ENCODE measurements at places on chromosomes 7 and 10.

DNA sequence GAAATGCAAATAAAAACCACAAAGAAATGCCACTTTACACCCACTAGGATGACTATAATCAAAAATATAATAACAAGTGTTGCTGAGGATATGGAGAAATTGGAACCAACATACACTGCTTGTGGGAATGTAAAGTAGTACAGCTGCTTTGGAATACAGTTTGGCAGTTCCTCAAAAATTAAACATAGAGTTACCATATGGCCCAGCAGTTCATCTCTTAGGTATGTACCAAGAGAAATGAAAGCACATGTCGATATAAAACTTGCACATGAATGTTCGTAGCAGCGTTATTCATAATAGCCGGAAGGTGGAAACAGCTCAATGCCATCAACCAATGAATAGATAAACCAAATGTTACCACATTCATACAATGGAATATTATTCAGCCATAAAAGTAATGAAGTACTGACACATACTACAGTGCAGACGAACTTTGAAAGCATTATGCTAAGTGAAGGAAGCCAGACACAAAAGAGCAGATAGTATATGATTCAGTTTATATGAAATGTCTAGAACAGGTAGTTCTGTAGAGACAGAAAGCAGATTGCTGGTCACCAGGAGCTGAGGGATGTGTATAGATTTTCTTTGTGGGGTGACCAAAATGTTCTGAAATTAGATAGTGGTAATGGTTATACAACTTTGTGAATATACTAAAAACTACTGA is 12.4 kb downstream of the BCAP29 start:
- DNase-seq, result no peak

DNA sequence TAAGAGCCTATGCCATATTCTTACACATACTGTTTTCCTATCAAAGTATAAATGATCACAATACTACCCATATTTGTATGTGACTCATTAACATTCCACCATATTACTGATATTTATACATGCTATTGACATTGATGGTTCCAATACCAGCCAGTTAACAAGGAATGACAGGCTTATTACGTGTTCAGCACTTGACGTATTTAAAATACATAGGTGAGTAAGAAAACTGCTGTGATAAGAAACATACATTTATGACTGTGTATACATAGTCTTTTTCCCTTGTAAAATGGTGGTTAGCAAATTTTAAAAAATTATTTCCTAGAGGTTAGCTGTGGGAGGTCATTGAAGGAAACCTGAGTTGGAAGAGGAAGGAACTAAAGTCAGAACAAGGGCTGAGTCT is 81.1 kb upstream of the NEUROD6 start:
- no peak for DNase-seq

- DNase-seq, result peak; percentile 73
Measured at GRCh38 chr10:130045091-130045652, 65.5 kb downstream of the C10orf143 start.

GRCh38 chr7:127979113-127979727 is 52.0 kb downstream of the LRRC4 start:
- DNase-seq, result no peak

DNA sequence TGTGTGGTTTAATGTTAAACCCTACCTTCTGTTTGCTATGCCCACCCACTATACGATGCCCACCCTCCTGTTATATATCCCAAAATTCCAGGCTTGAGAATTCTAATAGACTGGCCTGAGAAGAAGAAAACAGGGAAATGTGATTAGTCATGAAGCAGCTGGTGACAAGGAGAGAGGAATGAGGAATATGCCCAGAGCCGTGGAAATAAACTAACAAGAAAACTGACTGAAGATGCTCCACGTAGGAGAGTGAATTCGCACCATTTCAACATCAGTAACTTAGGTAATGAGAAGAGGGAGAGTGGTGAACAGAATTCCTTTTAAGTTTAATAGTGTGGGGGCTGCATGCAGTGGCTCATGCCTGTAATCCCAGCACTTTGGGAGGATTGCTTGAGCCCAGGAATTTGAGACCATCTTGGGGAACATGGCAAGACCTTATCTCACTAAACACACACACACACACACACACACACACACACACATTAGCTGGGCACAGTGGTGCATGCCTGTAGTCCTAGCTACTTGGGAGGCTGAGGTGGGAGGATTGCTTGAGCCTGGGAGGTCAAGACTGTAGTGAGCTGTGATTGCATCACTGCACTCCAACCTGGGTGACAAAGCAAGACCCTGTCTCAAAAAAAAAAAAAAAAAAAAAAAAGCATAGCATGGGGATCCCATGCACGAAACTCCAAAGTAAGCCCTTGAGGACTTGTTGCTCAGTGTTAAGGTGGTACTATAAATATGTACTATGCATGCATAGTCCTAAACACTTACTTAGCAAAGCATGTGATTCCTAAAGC is 16.1 kb upstream of the SYPL1 start:
- DNase-seq, result no peak

DNA sequence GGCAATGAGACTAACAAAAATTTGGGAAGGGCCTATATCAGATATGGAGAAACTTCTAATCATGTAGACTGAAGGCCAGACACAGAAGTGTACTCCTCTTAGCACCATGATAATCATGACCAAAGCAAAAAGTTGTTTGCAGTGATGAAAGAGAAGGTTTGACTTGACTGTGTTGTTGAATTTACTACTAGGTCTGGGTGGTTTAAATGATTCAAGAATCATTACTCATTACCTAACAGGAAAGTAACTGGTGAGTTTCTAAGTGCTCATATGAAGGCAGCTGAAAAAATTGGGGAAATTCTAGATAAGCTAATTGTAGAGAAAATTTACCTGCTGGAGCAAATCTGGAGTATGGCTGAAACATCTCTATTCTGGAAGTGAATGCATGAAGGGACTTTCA is 451.5 kb upstream of the SORCS1 start:
- no peak for DNase-seq

- DNase-seq, result no peak
Measured at GRCh38 chr7:156578578-156578940, 62.0 kb upstream of the RNF32 start.

DNA sequence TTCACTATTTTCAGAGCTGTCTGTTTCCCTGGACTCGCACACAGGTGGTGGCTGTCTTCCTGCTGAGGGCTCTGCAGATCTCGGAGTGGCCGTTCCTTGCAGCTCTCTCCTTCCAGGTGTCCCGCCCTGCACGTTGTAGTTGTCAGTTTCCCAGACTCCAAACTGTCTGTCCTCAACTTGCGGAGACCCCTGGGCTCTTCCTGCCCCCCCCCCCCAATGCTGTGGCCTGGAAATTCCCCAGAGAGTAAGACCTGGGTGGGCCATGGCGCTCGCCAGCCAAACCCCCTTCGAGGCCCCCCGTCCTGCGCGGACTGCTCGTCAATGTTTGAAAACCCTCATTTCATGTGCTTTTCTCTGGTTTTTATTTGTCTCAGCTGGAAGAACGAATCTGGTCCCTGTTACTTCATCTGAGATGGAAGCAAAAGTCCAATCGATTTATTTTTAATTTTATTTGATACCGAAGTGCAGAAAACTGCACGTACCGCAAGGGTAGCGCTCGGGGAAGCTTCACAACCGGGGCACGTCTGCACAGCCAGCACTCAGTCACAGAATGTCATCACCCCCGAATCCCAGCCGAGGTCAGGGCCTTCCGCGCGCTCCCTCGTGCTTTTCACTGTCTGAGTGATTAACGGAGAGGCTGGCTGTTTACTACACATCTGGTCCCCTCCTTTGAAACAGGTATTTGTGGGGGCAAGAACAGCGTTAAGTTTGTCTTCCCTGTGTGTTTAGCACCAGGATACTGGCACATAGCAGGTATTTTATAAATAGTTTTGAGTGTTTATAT is 46.4 kb upstream of the NKX6-2 start:
- peak; percentile 76 for DNase-seq

Measured in lower leg skin (tissue), 4 donors.